Effector memory CD4-positive, alpha-beta T cell (primary cell): ENCODE measurements at places on chromosomes 1 and 21.
A peak's percentile ranks its signal among the peaks of the same experiment; 100 is the strongest.

DNA sequence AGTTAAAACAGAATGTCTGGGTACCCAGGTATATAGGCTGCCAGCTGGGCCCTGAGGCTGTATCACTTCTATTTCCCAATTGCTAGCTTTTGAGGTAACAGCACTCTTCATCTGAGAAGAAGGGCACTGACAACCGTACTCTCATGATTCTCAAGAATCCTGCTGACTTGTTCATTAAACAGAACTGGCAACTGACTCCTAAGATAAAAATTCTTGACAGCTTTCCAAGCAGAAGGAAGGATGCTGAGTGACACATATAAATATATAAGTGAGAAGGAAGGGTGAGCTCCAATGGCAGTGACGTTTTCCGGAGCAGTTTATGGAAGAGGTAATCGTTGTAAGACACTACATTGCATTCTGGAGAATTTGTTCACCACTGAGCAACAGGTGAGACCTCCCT is 48.1 kb upstream of the NRIP1 start:
- DNase-seq, result no peak

GRCh38 chr21:16124378-16125138 is 394.8 kb downstream of the USP25 start:
- DNase-seq, result no peak

- no peak for DNase-seq
Observed at GRCh38 chr1:212291505-212292134, 6.4 kb downstream of the PPP2R5A start.

DNA sequence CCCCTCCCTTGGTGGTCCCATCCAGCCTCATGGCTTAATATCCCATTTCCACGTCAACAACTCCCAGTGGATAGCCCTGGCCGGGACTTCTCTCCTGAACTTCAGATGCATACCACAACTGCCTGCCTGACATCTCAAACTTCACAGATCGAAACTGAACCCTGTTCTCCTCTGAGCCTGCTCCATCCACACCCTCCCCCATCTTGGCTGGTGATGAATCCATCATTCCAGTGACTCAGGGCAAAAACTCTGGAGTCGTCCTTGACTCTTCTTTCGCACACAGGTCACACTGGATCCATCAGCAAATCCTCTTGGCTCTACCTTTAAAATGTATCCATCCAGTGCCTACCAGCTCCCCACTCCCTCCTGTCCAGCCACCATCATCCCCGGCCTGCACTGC is 3.9 kb downstream of the TAS1R2 start:
- DNase-seq, result no peak

DNA sequence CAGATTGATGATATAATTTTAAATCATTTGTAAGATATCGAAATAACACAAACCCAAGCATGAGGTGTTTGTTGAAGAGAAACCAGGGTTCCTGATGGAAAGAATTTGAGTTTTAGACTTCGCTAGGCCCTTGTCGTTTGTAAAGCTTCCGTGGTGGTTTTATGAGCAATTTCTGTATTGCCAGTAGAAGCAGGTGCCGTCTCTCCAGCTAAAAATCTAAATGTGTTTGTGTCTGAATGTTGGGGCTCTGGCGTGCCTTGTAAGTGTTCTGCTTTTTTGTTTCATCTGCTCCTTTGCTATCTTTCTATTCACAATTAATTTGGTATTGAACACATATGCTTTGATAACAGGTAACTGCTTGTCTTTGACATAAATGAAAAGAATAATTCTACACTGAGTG is 27.5 kb downstream of the CHRM3 start:
- no peak for DNase-seq

DNA sequence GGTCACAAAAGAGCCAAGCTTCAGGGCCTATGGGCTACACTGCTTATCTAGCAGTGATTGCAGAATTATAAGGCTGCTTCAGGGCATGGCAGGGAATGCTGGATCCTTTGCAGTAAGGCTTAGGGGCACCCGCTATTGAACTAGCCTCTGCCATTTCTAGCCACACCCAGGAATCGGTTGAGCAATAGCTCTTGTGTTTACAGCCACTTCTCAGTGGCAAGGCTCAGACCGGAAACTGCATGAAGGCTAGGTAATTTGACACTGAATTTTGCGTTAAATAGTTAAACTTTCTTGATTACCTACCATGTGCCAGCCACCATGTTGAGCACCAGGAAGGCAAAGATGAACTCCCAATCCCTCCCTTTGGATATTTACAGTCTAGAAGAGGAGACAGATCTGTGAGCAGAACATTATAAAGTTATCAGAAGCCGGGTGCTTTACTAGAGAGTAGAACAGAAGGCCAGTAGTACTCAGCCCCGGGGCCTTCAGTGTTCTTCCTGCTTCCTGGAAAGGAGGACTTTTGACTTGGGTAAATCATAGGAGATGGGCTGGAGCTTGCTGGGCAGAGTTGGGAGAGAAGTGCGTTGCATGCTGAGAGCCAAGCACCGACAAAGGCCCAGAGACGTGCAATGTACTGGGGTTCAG is 98.6 kb upstream of the LPGAT1 start:
- no peak for DNase-seq

DNA sequence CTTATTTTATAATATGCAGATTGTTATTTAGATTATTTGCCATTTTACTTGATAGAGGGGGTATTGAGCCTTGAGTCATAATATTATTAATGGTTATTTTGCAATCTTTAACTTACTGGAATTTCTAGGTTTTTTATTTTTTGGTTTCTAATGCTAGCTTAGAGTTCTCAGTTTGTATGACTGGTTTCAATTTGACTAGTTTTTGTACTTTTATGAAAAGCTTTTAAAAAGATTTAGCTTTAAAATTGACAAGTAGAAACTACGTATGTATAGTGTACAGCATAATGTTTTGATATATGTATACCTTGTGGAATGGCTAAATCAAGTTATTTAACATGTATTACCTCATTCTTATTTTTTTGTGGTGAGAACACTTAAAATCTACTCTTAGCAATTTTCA is 41.5 kb downstream of the CEP350 start:
- no peak for DNase-seq

DNA sequence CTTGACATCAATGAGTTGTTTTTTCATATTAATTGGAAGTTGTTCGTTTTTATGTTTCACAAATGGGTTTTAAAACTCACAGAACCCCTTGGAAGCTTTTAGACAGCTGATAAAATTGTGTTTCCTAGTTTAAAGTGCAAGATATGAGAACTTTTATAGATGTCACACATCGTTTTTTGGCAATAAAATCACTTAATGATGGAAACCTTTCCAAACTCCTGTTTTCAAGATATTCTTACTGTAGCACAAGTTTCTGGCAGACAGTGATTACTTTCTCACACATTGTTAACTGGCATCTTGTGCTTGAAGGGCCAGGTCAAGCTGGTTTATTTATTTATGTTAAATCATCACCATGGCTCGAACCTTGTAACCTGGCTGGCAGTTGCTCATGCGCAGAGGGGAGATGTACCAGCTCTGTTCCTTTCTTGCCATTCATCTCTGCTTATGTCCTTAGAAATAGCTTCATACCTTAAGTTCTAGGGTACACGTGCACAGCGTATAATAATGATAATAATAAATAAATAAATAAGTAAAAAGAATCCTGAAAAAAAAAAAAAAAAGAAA is 10.2 kb upstream of the RCAN1 start:
- no peak for DNase-seq

DNA sequence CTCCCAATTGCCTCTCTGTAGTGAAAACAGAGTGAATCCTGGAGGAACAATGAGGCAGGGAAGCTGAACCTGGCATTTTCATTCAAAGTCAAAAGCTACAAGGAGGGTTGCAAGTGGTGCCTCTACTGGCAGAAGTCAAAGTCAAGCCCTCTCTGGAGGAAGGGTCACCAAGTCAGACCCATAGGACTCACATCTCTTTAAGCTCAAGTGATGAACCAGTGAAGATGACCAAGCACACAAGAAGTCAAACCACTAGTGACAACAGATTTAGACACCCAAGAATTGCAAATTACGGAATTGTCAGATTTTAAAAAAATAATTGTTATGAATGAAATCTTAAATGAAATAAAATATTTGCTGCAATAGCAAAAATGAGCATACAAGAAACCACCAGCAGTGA is 81.1 kb upstream of the ATP1B1 start:
- DNase-seq, result no peak

DNA sequence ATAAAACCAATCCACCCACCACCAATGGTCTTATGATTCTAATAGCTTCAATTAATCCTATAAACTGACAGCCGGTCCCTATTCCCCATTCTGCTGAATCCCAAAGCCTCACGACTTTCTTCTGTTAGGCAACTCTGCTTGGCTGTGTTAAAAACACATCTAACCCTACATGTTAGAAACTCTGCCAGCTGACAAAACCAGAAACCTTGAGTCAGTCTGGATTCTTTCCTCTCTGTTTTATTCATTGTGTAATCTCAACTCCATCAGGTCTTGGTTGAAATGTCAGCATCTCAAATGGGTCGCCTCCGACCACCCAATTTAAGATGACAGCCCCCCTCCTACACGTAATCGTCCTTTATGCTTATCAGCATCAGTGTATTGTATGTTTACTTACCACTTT is 312.1 kb downstream of the DISC1 start:
- DNase-seq, result no peak

GRCh38 chr1:23619299-23620188 is 60.2 kb upstream of the ID3 start:
- peak; percentile 79 for DNase-seq

DNA sequence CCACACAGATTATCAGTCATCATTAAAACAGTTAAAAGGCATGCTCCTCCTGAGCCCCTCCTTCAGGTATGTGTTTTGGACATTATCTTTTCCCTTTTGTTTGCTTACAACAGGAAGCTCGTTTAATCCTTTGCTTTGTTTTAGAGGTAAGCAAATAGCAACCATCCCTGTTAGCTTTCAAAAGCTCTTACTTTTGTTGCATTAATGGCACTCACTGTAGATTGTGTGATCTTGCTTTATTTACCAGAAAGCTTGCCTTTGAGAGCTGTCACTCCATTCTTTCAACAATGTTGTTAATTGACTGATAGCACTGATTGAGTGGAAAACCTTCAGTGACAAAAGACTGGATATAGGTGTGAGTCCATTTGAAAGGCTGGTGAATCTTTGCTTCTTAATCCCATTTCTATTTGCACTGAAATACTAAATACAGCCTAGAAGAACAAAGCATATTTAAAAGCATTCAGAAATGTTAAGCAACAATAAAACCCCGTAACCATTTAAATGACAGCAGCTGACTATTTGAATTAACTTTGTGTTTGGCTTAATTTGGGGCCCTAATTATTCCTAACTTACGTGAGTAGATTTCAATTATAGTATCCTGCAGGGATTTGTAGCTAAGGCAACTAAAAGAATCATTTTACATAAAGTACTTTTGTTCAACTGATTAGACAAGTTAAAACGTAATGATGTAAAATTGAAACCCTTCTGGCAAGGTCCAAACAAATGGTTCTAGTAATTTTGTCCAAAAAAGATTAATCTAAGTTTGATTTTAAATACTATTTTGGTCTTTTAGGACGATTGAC is 48.3 kb downstream of the ADGRL2 start:
- DNase-seq, result no peak
